Activated T-helper 1 cell treated with Interleukin-2 at 50 U/mL for 16 hours (primary cell): ENCODE measurements at places on chromosomes 2 and 18.

DNA sequence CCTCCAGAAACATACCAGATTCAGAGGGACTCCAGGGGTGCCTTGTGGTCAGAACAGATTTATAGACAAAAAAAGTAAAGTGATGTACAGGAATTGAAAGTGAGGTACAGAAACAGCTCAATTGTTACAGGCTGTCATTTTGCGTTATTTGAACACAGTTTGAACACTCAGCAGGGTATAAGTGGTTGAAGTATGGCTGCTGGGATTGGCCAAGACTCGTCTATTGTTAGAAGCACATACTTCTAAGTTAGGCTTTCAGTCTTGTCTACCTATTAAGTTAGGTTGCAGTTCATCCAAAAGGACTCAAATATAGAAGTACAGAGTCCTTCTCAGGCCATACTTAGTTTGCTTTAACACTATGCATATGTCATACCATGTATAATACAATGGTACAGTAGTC is 21.0 kb upstream of the GRB14 start:
- no peak for DNase-seq

DNA sequence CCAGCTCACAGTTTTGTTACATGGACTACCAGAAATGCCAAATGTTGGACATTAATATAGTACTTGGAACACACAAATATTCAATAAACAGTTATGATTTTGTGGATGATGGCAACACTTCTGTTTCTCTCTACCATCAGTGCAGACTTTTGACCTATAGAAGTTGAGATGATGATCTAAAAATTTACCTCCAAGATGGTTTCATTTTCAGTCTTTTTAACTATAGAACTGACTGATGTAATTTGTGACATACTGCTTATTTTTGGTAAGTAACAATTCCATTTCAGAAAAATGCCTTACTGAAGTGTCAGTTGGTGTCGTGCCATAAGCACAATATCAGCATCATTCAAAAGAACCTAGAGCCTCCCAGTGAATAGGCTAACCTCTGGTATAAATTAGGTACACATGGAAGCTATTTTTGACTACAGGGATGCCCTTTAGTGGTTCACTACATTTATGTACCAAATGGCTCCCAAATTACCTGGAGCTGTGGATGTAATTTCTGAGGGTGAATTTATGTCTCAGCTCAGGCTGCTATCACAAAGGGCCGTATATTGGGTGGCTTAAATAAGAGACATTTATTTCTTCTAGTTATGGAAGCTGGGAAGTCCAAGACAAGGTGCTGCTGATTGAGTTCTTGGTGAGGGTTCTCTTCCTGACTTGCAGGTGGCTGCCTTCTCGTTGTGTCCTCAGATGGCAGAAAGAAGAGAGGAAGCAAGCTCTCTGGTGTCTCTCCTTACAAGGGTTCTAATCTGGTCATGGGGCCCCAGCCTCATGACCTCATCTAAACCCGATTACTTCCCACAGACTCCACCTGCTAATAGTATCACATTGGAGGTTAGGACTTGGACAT is 66.5 kb downstream of the ALPK2 start:
- no peak for DNase-seq

DNA sequence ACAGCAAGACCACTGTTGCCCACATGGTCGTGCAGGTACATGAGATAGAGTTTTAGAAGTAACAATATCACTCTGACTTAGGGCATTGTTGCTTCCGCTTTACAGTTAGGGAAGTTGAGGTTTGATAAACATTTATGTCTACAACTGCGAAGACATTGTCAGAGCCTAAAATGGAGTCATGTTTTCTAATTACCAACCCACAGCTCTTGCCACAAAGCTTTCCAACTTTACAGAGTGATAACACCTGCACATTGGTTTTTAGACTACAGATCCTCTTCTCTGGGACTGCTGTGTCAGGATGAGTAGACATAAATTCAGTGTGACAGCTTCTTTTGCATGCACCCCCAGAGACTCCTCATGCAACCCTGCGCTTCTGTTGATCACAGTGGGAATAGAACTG is 119.0 kb downstream of the FEZ2 start:
- DNase-seq = no peak

- no peak for DNase-seq
Observed at GRCh38 chr2:141207036-141207385, 923.8 kb downstream of the LRP1B start.

GRCh38 chr2:133976659-133977058 is 277.2 kb upstream of the MGAT5 start:
- no peak for DNase-seq

GRCh38 chr2:48525269-48525943 is 4.5 kb upstream of the STON1 start:
- DNase-seq = no peak

DNA sequence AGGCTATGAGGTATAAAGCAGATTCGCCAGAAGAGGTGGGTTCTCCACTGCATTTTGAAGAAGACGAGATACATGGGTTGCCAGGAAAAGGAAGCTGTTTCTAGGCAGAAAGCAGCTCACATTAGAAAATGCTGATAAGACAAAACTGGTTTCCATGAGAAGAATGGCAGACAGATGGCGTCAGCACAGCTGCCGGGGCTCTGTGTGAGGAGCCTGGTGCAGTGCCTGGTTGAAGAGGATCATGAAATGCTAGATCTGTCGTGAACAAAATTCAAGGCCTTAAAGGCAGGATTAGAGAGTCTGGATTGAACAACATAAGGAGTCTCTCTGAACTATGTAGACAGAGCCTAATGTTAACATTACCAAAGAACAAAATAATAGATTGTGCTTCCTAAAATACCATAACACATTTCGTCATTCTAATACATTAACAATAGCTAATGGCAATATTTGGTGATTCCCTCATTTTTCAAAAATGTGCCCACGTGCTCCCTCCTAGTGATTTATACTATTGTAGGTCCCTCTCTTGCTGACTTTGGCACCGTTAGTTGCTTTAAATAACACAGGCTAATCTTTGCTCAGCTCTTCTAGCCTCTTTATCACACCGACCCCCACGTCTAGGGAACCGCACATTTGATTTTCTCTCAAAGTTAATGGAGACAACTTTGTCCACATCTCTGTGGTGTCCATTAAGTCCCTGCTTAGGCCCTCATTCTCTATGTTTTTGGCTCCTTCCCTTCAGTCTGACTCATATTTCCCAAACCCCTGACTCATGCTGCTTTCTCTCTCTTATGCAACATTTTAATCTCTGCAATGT is 38.2 kb downstream of the EFEMP1 start:
- DNase-seq = no peak

- DNase-seq = no peak
Observed at GRCh38 chr2:3460831-3461800, 58.2 kb downstream of the ADI1 start.

DNA sequence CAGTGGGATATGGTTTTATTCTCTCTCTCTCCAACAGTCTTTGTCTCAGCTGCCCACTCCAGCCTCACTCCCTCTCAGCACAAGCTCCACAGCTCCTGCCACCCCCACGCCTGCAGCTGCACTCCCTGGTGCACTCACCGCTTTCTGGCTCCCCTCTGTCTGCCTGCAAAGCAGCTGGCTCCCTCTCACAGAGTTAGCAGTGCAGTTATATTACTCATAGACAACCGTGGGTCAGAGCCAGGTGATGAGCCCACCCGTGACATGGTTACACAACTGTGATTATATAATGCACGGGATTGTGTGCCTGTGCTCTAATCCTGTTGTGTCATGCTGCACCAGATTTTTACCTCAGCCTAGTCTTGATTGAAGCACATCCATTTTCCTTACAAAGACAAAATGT is 276.9 kb upstream of the CHAC2 start:
- no peak for DNase-seq

- DNase-seq = no peak
Observed at GRCh38 chr2:223801736-223802135, 35.6 kb downstream of the AP1S3 start.

DNA sequence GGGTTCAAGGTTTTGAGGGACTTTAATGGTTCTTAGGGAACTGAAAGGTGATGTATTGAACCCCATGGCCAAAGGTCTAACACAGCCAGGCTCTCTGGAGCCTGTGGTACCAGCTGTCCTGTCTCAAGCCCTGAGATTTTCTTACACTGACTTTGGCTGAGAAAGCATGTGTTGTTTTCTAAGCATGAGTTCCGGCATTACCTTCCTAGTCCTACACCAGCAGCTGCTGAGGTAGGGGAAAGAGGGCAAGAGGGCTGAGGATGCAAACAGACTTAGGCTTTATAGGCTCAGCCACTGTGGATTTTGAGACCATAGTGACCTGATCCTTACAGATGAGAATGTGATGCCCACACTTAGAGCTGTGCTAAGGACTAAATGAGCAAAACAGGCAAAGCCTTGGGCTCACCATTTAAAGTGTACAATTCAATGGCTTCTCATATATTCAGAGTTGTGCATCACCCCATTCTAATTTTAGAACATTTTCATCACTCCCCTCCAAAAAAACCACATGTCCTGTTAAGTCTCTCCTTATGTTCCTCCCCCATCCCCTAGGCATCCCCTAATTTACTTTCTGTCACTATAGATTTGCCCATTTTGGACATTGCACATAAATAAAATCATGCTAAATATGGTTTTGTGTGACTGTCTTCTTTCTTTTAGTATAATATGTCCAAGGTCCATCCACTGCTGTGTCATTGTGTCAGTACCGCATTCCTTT is 99.7 kb upstream of the OTOS start:
- no peak for DNase-seq

- DNase-seq = no peak
Observed at GRCh38 chr18:78528411-78529258, 451.0 kb upstream of the SALL3 start.

DNA sequence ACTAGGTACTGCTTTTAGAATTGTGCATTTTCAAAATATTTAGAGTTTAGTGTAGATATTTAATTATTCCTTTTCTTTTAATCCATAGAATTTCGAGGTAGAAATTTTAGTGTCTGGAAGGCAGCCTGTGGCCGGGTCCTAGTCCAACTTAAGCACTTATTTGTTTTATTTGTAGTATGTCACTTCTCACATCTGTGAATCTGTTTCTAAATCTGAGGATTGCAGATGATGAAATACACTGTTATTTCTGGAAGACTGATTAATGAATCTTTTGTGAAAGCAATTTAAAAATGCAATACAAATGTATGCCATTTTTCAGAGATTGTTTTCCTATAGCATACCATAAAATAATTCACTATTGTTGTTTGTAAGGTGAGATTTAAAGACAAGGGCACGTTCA is 483.9 kb upstream of the TRIB2 start:
- no peak for DNase-seq

- DNase-seq = no peak
Observed at GRCh38 chr2:126685629-126686028, 29.7 kb downstream of the GYPC start.

DNA sequence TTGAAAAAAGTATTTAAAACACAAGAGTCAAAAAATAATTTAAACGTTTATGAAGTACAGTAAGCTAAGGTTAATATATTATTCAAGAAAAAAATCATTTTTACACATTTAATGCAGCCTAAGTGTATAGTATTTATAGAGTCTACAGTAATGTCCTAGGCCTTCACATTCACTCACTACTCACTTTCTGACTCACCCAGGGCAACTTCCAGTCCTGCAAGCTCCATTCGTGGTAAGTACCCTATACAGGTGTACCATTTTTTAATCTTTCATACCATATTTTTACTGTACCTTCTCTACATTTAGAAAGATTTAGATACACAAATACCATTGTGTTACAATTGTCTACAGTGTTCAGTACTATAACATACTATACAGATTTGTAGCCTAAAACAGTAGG is 20.9 kb upstream of the RPRD1A start:
- DNase-seq = no peak

- no peak for DNase-seq
Observed at GRCh38 chr2:190511104-190511503, 23.4 kb downstream of the NEMP2 start.

- no peak for DNase-seq
Observed at GRCh38 chr2:168789776-168790175, 12.7 kb upstream of the NOSTRIN start.

DNA sequence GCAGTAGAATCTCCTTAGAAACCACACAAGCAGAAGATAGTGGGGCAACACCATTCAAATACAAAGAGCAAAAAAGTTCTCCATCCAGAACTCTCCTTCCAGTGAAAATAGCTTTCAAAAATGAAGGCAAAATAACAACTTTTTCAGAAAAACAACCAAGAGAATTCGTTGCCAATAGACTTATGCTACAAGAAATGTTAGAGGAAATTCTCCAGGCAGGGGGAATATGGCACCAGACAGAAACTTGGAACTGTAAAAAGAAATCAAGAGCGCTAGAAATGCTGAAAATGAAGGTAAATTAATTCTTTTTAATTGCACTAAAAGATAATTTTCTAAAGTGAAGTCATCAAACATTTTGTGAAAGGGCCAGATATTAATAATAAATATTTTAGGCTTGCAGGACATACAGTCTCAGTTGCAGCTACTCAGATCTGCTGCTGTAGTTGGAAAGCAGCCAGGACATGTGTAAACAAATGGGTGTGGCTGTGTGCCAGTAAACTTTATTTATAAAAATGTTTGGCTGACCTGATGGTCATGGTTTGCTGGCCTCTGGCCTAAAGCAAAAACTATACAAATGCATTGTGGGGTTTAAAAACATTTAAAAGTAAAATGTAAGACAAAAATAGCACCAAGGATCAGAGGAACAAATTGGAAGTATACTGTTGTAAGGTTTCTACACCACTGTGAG is 73.7 kb upstream of the TGFA start:
- no peak for DNase-seq

GRCh38 chr2:163407296-163407695 is 328.5 kb downstream of the FIGN start:
- no peak for DNase-seq

DNA sequence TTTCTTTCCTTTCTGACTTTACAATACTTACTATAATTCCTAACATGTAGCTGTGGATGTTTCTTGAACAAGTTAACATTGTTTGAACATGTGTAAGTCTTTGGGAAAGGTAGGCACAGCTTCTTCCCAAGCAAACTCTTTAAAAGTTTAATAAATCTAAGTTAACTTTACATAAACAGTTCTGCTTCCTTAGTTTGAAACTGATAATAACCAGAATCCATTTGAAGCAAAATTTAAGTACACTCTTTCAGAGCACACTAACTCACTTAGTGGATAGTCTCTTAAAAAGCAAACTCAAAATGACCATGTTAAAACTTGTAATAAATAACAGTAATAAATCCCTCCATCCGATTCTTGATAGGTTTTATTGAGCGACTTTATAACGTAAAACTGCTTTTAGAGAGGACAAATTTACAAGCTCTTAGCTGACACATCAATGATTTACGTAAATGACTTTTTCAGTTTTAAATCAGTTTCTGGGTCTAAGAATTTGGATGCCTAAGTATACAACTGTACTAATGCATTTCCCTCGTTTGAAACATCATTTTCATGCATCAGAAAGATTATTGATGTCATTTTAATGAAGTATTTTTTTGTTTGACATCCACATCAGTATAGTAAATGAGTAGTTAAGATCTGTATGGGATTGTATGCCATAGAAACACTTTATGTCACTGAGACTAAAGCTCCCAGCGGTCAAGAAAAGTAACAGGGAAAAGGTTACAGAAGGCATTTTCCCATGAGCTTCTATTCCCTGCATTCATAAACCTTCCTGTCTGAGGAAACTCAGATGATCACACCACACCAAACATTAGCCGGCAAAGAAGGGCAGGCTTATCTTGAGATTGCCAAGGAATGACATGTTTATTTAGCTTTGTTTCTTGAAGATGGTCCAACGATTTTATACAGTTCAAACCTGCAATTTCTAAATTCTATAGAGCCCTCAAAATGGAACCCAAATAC is 67.5 kb downstream of the PDE1A start:
- DNase-seq = no peak
